ENCODE measurements at places on chromosomes 4 and X.

- no peak for DNase-seq
Measured at GRCh38 chr4:98232202-98232601, 29.0 kb upstream of the RAP1GDS1 start.

DNA sequence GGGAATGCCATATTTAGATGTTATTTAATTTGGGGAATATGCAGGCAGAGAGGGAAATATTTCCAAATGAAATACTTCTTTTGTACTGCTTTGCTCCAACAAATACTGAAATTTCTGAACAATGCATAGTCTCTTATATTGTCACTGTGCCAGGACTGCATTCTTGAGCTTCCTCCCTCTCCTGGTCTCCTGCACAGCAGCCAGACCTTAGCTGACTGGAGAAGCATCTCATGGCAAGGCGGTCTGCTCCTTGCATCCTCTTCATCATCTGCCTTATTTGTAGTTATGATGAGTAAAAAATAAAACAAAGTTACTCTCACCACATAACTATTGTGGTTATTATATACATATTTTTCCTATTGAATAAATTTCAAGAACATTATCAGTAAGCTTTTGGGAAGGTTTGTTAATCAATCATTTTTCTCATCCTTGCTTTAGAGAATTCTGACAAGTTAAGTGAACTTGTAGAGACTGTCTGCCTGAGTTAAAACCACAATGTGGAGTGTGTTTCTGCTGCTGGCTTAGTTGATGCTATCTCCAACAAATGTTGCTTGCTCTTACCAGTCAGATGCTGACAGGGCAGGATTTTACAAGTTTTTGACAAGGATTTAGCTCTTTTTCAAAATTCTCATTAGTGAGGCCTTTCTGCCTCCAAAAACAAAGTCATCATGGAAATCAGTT, 153.6 kb downstream of the SOWAHB start:
- no peak for DNase-seq

- DNase-seq = no peak
Measured at GRCh38 chr4:8157496-8157895, 1.1 kb downstream of the ABLIM2 start.

DNA sequence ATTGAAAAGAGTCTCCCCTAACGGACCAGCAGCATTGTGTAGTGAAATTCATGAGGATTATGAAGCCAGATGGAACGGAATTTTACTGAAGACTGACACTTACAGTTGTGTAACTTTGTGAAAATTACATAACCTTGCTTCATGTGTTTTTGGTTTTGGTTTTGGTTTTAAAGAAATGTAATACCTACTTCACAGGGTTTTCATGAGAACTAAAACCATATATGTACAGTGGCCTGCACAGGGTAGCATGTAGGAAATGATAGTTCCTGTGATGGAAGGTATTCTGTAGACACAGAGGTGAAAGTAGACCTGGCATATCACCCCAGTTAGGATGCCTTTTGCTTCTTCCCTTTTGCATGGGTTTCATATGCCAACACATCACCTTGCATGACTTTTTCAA, 247.0 kb downstream of the BANK1 start:
- no peak for DNase-seq

- DNase-seq = no peak
Measured at GRCh38 chr4:37682701-37683401, 3.3 kb downstream of the RELL1 start.

- DNase-seq = no peak
Measured at GRCh38 chr4:104589264-104589868, 94.7 kb upstream of the CXXC4 start.

- DNase-seq = no peak
Measured at GRCh38 chr4:2289311-2289954, 27.5 kb upstream of the MXD4 start.

DNA sequence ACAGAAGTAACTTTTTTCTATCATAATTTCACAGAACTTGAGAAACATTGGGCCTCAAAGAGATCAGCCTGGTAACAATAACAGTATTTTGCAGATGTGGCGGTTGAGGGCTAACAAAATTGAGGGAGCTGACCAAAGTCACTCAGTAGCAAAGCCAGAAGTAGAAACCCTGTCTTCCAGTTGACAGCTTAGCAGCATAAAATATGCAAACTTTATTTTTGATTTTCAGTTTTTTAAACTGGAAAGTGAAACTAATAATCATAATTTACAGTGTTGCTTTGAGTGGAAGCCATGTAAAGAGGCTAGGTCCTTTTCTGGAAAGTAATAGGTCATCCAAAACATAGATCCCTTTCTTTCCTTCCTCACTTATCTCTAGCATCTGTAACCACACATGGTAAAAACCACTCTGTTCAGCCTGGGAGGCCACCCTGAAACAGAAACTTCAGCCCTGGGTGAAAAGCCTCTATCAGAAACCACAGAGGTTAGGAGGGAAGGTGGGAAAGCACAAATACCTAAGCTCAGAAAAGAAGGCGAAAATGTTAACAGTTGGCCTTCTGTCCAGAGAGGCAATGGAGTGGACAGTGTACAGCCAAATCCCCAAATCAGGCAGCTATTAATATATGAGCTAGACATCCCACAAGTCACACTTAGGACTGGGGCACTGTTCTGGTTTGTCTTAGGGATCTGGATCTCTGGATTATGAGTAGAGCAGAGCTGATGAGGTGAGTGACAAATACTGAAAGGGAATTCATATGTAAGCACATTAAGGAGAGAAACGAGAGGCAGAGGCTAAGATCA, 61.1 kb upstream of the ARSJ start:
- DNase-seq = no peak

GRCh38 chr4:85644061-85644460, 169.1 kb downstream of the ARHGAP24 start:
- no peak for DNase-seq

DNA sequence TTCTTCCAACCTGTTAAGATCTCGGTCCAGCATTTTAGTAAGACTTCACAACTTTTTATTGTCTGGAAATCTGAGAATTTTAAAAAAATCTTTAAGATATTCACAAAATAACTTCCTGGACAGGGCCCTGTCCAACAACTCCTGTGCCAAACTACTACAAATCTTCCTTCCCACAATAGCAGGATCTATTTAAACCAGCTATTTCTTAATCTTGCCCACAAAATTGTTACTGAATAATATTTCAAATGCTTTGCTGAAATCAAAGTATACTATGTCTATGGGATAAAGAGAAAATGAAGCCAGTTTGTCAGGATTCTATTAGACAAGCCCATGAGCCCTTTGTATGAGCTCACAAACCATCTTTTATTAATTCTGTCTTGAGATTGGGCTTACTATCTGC, 104.1 kb upstream of the DDIT4L start:
- no peak for DNase-seq

DNA sequence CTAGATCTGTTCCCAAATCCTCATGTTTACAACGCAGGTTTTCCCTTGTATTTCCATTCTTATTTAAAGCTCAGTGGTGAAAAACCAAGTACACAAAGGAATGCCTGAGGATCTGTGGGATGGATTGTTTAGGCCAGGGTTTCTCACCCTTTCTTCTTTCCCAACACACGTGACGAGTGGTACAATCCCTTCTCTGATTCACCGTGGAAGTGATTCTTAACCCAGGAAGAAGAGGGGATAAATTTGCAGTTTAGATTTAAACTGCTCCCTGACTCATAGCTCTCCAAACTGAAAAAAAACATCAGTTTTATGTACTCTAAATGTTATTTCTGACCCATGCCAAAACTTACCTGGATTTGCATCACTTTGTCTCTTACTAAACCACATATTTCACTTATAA, 17.0 kb downstream of the PAQR3 start:
- DNase-seq = no peak

DNA sequence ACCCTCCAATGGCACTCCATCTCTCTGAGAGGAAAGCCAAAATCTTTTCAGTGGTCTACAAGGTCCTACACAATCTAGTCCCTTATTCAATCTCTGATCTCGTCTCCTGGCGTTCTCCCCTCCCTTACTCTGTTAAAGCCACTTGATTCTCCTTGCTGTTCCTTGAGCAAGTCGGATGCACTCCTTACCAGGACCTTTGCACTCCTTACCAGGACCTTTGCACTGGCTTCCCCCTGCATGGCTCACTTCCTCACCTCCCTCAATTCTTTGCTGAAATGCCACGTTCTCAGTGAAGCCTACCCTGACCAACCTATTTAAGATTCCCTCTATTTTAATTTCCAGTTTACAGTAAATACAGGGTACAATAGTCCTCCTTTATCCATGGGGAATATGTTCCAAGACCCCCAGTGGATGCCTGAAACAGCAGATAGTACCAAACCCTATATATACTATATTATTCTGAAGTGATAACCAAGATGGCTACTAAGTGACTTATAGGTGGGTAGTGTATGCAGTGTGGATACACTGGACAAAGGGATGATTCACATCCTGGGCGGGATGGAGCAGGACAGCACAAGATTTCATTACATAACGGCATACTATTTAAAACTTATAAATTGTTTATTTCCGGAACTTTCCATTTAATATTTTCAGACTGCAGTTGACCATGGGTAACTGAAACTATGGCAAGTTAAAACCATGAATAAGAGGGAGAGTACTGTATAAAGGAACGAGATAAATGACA, 6.5 kb upstream of the DLG3 start:
- no peak for DNase-seq

DNA sequence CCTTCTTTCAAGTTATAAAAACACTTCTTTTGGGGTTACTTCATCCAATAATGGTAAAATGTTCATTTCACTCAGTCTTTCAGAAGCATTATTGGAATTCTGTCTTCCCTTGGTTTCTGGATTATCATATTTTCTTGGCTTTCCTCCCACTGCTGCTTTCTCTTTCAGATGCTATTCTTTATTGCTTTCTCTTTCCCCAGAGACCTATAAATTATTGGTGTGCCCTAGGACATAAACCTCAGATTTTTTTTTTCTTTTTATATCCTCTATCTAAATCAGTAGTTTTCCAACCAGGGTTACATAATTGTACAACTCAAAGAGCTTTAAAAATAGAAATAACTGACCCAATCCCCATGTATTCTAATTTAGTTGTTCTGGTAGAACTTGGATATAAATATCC, 1005.5 kb downstream of the ARAP2 start:
- DNase-seq = no peak

DNA sequence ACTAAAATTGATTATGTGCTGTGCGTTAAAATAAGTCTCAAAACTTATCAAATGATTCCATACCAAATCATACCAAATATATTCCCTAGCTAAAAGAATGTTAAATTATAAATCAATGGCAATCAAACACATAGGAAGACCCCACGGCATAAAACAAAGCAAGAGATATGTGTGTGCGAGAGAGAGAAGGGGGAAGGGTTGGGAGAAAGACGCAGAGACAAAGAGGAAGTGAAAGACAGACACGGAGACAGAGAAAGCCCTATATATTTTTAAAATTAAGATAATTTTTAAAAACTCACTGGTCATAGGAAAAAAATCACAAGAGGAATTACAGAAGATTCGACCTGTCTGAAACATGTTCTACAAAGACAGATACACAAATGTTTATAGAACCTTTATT, 371.4 kb downstream of the NLGN4X start:
- no peak for DNase-seq

GRCh38 chr4:48033825-48034413, 17.3 kb downstream of the NIPAL1 start:
- peak; percentile 38 for DNase-seq

Data from activated effector memory CD4-positive, alpha-beta T cell treated with Interleukin-2 at 50 U/mL for 16 hours (primary cell).